ENCODE measurements at places on chromosomes 7 and 10. TPM values are rescaled to one million over a fixed set of nuclear protein-coding genes. Genes with fewer than 3 reads are reported as not detected.

Gene CALD1
- 61.8 TPM for total RNA-seq

Gene KLF6
- 88.6 TPM for total RNA-seq

Gene CDNF
- 2.2 TPM for total RNA-seq

Gene UPK3B
- 6.5 TPM for total RNA-seq

Gene ATG9B
- total RNA-seq, result 9.4 TPM

Gene NHLRC2
- total RNA-seq, result 23.5 TPM

Gene GJD4
- total RNA-seq, result not detected
